ENCODE measurements at places on chromosomes 1 and 21.
A peak's percentile ranks its signal among the peaks of the same experiment; 100 is the strongest.

DNA sequence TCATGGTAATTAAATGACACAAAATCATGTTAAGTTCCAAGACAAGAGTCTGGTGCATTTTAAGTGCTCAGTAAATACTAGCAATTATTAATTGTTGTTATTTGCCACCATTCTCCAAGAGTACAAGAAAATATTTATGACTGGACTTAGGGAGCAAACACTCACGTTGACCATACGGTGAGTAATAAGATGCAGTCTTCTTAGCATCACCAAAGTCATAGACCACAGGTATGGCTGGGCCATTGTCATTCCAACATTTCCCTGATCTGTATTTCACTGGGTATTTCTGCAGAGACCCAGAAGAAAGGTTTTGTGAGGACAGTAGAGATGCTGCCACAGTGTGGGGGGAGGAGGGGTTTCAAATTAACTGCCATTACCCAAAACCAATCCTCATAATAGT lies 4.7 kb downstream of the ITLN2 start:
- DNase-seq, result no peak

GRCh38 chr1:184296466-184297243 lies 90.2 kb upstream of the C1orf21 start:
- DNase-seq, result peak; percentile 87

DNA sequence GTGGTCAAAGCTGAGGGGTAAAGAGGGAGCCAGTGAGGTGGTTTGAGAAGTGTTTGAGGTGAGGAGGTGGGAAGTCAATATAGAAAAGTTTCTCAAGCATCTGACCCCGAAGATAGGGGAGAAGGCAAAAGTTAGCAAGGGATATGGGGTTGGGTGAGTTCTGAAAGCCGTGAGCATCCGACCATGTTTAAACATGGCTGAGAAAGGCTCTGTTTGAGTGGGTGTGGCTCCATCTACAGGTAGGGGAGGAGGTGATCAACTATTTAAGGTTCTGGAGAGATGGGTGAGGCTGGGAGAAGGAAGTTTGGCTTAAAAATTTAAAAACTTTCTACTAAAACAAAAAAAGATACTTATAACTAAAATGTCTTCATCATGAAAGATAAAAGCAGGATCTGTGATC lies 273.8 kb downstream of the KCNJ6 start:
- DNase-seq, result no peak

DNA sequence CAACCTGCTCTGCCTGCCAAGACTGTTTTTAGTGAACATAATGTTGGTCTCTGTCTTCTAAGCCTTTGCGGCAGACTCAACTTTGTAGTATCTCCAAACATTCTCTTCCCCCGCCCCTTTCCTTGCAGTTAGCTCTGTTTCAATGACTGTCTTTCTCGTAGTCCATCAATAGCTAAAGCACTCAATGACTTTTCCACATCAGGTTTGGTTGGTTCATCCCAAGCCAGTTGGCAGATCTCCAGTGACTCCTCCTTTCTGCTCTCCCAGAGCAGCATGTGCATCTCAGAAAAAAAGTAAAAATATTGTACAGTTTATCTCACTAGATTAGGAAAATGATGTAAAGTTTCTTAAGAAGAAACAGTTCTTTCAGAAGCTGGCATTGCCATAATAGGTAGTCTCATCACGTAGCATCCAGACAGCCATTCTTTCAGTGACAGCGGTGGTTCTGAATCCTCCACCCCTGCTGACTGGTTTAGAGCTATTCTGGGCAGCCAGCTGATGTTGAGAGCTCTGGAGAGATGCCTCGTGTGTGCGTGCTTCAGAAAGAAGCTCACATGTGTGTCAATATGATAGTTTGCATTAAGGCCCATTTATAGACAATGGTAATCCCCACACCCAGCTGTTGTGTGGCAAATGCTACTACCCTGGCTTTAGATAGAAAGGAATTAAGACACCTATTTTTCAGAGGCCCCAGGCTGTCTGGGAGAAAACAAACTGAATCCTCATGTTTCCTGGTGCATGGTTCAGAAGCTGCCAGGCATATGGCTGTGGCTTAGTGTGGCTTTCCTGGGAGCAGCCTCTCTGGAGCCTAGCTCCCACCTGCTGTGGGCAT lies 53.2 kb downstream of the CNN3 start:
- DNase-seq, result no peak

- peak; percentile 87 for DNase-seq
These were observed 111.4 kb upstream of the VANGL1 start for GRCh38 chr1:115530407-115530806.

- DNase-seq, result no peak
These were observed 262.0 kb downstream of the NUF2 start for GRCh38 chr1:163583661-163584181.

- peak; percentile 83 for DNase-seq
These were observed 3.9 kb upstream of the STIL start for GRCh38 chr1:47317841-47318240.

GRCh38 chr1:194225821-194226220 lies 1039.4 kb upstream of the B3GALT2 start:
- no peak for DNase-seq

- peak; percentile 17 for DNase-seq
These were observed 21.7 kb downstream of the KCNK2 start for GRCh38 chr1:215104283-215104682.

DNA sequence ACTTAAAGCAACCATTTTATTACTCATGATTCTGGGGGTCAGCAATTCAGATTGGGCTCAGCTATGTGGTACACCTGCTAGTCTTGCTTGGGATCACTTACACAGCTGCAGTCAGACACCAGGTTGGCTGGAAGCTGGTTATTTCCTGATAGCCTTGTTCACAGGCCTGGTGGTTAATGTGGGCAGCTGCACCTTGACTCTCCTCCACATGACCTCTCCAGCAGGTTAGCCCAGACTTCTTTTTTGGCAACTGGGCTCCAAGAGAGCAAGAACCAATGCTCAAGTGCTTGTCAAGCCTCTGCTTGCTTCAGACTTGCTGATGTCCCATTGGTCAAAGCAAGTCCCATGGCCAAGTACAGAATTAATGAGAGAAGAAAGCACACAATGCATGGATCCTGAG lies 11.8 kb upstream of the POGK start:
- no peak for DNase-seq

DNA sequence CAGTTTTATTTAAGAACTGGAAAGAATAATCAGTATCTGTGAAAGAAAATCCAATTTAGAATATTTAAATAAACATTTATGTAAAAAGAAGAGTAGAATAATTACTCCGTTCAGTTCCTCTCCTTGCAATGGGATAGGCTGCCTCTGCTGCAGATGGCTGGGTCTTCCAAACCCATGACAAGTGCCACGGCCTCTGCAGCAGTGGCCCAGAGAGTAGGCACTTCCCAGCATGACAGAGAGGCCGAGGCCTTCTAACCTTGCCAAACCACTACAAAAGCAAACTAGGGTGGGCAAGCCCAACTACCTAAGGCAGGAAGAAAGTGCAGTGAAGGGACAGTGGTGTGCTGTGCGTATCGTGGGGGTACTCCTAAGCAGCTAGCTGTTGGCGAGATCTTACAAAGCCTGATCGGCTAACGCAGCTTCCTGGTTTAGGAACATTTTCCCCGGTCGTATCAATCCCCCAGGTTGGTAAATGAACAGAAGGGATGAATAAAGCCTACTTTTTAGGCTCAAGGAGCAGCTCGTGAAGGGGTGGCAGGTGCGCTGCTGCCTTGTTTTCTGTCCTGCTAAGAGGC lies 14.5 kb downstream of the ICMT start:
- no peak for DNase-seq

DNA sequence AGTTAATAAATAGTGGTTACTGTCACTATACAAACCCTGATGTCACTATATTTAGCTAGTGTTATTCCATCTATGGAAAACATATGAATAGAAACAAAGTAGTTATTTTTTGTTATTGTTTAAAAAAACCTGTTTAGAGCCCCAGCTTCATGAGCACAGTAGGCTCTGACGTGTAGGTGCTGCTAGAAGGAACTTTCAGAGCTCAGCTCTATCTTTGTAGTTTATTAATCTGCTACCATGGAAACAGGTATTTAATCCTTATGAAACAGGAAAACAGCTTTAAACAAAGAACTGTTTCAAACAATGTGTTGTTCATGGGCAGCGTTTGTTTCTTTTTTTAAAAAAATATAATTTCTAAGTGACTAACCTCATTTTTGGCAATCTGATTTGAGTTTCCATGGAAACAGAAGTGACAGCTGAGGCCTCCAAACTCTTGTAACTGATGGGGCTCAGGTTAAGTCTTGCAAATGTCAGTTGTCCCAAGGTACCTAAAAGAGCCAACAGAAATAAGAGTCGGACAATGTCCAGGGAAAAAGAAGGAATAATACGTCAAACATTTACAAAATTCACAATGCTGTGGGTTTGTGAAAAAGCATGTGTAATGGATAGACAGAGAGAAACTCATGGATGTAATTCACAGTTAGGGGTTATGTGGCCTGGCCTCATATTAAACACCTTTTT lies 162.0 kb upstream of the C21orf91 start:
- no peak for DNase-seq

- no peak for DNase-seq
These were observed 5.2 kb downstream of the FCGR2A start for GRCh38 chr1:161510477-161510876.

GRCh38 chr1:3664700-3665375 lies 12.5 kb downstream of the TP73 start:
- DNase-seq, result no peak

- DNase-seq, result peak; percentile 12
These were observed 389.9 kb downstream of the SMYD3 start for GRCh38 chr1:246117066-246117791.

- no peak for DNase-seq
These were observed 16.7 kb upstream of the SERBP1 start for GRCh38 chr1:67446893-67447292.

GRCh38 chr1:224780736-224781135 lies 148.7 kb upstream of the DNAH14 start:
- no peak for DNase-seq
